ENCODE measurements at places on chromosomes 3 and 15. TPM values are rescaled to one million over a fixed set of nuclear protein-coding genes. Genes with fewer than 3 reads are reported as not detected.

The MLF1 gene
- total RNA-seq: 0.58 TPM

The SLC51A gene
- not detected for total RNA-seq

The TIGIT gene
- 3.1 TPM for total RNA-seq

The STRA6 gene
- total RNA-seq: not detected

All from activated naive CD4-positive, alpha-beta T cell treated with anti-CD3 and anti-CD28 coated beads, Interleukin-2, amount 10 ng/mL, durations not matched to agents 5 hours and 36 hours (primary cell).